CD14-positive monocyte (primary cell): ENCODE measurements at places on chromosomes 1 and 21. TPM values are rescaled to one million over a fixed set of nuclear protein-coding genes. Genes with fewer than 3 reads are reported as not detected.

CDKN2C gene
- polyA plus RNA-seq, result 7.4 TPM

OR2L2 gene
- not detected for polyA plus RNA-seq

CFHR2 gene
- polyA plus RNA-seq, result not detected

EVI5 gene
- 2.2 and 7.6 TPM in 2 replicates for polyA plus RNA-seq

- H3K27me3 ChIP-seq, result no peaks in the 10 kb centered on the region
- H3K4me1 ChIP-seq, result no peaks in the 10 kb centered on the region
- peaks cover 75% of the 10 kb centered on the region for H3K36me3 ChIP-seq
Measured at GRCh38 chr1:111154021-111154999, 14.3 kb downstream of the CEPT1 start.

- no peaks in the 10 kb centered on the region for H3K27me3 ChIP-seq
- H3K36me3 ChIP-seq, result no peaks in the 10 kb centered on the region
- no peak overlapping the region for H3K27ac ChIP-seq
- no peak overlapping the region for H3K4me3 ChIP-seq
- peak; percentile 39 for DNase-seq
Measured at GRCh38 chr1:207841293-207841692, 69.6 kb downstream of the CD34 start.

- peaks cover 41% of the 10 kb centered on the region for H3K4me1 ChIP-seq
- peak overlapping the region; percentile 77 for H3K4me3 ChIP-seq
- DNase-seq, result peak; percentile 19
- peaks cover 28% of the 10 kb centered on the region for H3K36me3 ChIP-seq
- H3K27me3 ChIP-seq, result no peaks in the 10 kb centered on the region
Measured at GRCh38 chr1:32180186-32181060, 948 bp downstream of the TXLNA start.

GRCh38 chr1:202802998-202803932, 5.0 kb downstream of the KDM5B start:
- H3K4me1 ChIP-seq, result peaks cover 28% of the 10 kb centered on the region
- no peak overlapping the region for H3K4me3 ChIP-seq
- no peaks in the 10 kb centered on the region for H3K27me3 ChIP-seq
- no peak overlapping the region for H3K27ac ChIP-seq
- no peaks in the 10 kb centered on the region for H3K36me3 ChIP-seq

DNA sequence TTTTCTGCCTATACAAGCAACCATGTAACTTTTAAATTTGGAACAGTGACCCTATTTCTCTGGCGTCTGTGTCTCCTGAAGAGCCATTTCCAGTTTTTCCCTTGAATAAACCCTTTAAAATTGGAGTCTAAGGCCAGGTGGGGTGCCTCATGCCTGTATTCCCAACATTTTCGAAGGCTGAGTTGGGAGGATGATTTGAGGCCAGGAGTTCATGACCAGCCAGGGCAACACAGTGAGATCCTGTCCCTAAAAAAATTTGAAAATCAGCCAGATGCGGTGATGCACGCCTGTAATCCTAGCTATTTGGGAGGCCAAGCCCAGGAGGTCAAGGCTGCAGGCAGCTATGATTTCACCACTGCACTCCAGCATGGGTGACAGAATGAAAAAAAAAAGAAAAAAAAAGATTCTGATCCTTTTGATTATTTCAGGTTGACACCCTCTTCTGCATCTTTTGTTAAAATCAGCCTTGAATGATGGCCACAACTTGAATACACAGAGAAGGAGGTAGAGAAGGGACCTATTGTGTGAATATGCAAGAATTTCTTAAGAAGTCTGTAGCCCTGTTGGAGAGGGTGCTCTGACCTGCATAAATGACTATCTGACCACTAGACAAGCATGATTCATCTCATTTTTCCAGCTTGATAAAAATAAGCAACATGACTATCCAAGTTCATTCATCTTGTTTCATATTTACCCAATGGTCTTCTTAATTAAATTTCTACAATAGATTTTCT, 40.2 kb upstream of the PARP1 start:
- no peaks in the 10 kb centered on the region for H3K27me3 ChIP-seq
- H3K4me1 ChIP-seq, result no peaks in the 10 kb centered on the region
- no peak for DNase-seq

DNA sequence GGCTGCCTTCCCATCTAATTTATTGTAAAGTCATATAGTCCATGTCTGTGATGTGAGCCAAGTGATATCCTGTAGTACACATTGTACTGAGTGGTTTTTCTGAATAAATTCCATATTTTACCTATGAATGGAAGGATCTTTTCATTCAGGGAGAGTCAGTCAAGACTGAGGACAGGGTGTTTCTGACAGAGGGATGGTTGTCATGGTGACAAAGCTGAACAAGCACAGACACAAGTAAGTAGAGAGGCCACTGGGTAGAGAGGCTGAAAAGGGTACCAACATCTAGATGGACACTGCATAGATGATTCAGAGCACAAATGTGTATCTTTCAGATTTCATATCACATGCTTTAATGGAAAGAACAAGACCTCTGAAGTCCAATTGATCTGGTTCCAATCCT, 22.6 kb upstream of the IL20 start:
- H3K4me1 ChIP-seq, result no peaks in the 10 kb centered on the region
- H3K27ac ChIP-seq, result no peak overlapping the region
- no peaks in the 10 kb centered on the region for H3K36me3 ChIP-seq

DNA sequence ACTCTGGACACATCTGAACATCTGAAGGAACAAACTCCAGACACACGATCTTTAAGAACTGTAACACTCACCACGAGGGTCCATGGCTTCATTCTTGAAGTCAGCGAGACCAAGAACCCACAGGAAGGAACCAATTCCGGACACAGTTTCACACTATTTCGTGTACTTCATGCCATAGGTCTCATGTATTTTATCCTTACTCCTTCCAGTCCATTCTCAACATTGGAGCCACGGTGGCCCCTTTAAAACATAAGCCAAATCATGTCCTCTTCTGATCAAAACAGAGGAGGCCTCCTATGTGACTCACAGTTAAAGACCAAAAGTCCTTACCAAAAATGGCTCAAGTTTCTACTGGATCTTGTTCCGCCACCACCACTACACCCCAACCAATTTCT, 29.8 kb upstream of the RCOR3 start:
- no peak overlapping the region for H3K4me3 ChIP-seq
- no peaks in the 10 kb centered on the region for H3K27me3 ChIP-seq
- DNase-seq, result no peak
- peaks cover 2% of the 10 kb centered on the region for H3K4me1 ChIP-seq
- H3K27ac ChIP-seq, result no peak overlapping the region

DNA sequence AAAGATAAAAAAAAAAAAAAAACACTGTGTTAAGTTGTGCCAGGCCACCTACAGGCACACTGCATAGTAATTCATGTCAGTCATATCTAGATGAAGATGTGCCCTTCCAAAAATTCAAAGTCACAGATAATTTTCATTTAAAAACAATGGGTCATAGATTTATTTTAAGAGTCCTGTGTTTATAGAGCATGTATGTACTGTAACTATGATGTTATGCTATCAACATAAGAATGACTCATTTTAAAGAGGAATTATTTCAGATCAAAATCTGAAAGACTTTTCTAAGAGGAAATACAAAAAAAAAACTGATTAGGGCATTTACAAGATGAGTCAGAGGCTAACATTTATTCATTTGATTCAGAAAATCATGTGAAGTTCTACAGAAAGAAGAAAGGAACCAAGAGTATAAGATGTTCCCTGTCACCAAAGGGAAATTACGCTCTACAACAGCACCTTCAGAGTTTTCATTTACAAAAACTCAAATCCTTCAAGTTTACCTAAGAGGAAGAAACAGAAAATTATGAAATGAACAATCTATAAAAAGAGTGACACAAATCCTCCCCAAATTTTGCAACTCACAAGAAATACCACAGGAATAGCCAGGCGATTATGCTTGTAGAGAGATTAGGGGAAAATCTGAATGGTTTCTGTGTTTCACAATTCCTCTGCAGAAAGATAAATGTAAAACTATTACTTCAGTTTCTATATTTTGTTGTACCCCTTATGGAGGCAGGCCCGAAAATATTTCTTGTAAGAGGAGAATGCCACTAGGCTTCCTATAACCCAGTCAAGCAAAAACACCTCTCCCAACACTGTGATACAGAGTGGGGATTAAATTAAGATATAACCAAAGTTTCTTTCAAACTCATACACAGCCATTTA, 13.8 kb downstream of the TP53BP2 start:
- H3K4me3 ChIP-seq, result peak overlapping the region; percentile 62
- H3K36me3 ChIP-seq, result peaks cover 4% of the 10 kb centered on the region
- peak overlapping the region; percentile 94 for H3K27ac ChIP-seq

DNA sequence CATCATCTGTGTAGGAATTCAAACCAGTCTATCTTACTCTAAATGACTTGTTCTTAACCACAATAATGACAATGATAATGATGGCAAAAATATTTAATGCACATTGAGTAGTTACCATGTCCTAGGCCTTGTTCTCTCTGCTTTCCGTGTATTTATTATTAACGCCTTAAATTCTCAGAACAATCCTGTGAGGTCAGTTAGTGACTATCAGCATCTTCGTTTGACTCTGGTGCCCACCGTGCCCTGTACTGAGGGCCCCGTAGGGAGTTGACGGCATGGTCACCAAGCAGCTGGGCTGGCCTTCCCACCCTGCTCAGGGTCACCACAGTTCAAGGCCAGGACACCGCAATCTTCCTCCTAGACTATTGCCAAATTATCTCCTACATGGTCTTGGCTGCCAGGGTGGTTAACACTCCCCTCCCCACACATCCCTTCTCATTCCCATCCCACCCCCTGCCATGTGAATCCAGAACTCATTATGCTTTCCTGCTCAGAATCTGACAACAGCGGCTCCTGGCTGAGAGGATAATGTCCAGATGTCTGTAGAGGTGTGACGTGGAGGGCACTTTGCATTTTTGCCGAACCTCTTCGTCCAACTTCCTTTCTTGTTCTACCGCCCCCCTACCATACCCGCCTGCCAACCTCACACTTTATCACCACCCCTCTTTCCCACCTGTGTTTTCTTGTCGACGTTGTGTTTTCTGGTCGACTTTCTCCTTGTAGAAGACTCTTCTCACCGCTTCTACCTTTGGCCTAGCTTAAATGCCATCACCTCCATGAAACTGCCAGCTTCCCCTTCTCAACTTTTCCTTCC, 33.4 kb downstream of the IGFN1 start:
- H3K27me3 ChIP-seq, result no peaks in the 10 kb centered on the region
- no peaks in the 10 kb centered on the region for H3K36me3 ChIP-seq
- H3K4me1 ChIP-seq, result no peaks in the 10 kb centered on the region
- H3K4me3 ChIP-seq, result no peak overlapping the region
- DNase-seq, result no peak

- H3K27ac ChIP-seq, result no peak overlapping the region
- no peak for DNase-seq
- no peak overlapping the region for H3K4me3 ChIP-seq
- no peaks in the 10 kb centered on the region for H3K4me1 ChIP-seq
- H3K27me3 ChIP-seq, result no peaks in the 10 kb centered on the region
Measured at GRCh38 chr21:22399681-22400514, 1401.7 kb downstream of the NCAM2 start.

DNA sequence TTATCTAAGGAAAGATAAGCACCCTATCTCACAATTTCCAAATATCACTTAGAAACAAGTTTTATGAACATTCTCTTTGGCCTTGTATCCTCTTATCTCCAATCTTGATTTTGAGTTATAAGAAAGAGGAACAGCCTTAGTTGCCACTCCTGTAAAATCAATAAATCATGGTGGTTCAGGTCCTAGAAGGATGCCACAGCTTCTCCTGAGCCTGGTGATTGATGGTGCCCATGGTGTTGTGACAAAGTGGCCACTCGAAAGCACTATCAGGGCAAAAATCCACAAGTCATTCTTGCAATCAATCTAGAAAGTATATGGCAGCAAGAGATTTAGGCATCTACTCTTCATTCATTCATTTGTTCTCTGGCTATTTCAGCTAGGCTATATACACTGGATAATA, 27.8 kb downstream of the GBP6 start:
- no peaks in the 10 kb centered on the region for H3K27me3 ChIP-seq
- H3K4me1 ChIP-seq, result no peaks in the 10 kb centered on the region
- no peak overlapping the region for H3K4me3 ChIP-seq
- no peak overlapping the region for H3K27ac ChIP-seq
- no peaks in the 10 kb centered on the region for H3K36me3 ChIP-seq
- no peak for DNase-seq

DNA sequence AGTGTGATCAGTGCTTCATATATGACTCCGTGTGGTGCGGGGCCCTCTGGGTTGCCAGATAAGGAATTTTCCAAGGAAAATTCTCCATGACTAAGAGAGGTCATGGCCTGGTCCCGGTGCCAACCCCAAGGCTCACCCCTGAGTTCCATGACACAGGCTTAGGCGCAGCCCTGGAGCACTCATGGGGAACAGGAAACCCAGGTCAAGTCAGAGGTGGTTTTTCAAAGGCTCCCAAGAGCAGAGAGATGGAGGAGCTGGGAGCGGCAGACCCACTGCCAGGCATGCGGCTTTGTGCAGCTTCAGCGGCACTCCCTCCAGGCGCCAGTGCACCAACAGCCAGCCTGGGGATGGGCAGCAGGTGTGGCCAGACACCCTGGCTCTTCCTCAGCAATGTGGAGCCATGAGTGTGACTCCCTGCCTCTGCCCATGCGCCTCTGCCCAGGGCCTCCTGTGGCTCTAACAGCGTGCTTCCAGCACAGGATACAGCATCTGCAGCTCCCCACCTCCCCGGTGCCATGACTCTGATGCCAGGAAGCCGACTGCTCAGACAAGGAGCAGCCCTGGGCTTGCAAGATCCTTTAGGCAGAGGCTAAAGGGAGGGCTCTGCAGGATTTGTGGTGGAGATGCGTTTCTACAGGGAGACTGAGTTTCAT, 47.3 kb downstream of the GPR161 start:
- H3K4me3 ChIP-seq, result no peak overlapping the region
- H3K4me1 ChIP-seq, result peaks cover 4% of the 10 kb centered on the region
- DNase-seq, result no peak
- no peak overlapping the region for H3K27ac ChIP-seq

DNA sequence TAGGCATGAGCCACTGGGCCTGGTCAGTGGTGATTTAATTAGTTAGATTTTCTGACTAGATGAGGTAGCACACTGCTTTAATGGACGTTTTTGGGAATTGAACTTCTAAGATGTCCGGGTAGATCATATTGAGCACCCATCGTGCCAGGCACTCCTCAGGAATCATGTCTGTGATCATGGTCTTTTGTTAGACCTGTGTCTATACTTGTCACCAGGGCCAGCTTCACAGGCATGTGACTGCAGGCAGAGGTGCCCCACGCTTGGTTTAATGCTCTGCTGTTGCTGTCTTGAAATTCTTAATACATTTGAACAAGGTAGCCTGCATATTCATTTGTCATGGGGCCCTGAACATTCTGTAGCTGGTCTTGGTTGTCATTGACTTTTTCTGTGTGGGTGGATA, 19.6 kb downstream of the UBE4B start:
- H3K27ac ChIP-seq, result no peak overlapping the region
- no peak overlapping the region for H3K4me3 ChIP-seq
- H3K27me3 ChIP-seq, result no peaks in the 10 kb centered on the region
- DNase-seq, result no peak
- H3K4me1 ChIP-seq, result peaks cover 16% of the 10 kb centered on the region

DNA sequence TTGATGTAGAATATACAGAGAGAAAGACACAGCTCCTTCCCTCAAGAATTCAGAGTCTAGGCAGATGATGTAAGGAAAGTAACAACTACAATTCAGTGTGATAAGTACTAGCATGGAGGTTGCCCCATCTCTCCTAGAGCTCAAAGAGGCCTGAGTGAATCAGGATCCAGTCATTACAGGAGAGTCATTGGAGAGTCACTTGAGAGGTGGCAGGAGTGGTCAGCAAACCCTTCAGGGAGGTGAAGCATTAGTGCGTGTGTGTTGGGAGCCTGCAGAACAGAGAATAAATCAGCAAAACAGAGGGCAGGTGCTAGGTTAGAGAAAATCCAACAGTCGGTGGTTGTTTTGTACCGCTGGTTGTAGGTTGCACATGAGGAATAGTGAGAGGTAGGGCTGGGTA, 46.1 kb downstream of the GRIK1 start:
- no peaks in the 10 kb centered on the region for H3K36me3 ChIP-seq
- H3K4me3 ChIP-seq, result no peak overlapping the region
- no peak overlapping the region for H3K27ac ChIP-seq
- no peaks in the 10 kb centered on the region for H3K4me1 ChIP-seq
- no peaks in the 10 kb centered on the region for H3K27me3 ChIP-seq
